Brain pericyte (primary cell): ENCODE measurements at places on chromosomes 7 and 10.

GRCh38 chr7:96933067-96933645 lies 72.2 kb upstream of the DLX6 start:
- no peak for DNase-seq

GRCh38 chr10:123149162-123149567 lies 1.2 kb downstream of the HMX2 start:
- no peak for DNase-seq

DNA sequence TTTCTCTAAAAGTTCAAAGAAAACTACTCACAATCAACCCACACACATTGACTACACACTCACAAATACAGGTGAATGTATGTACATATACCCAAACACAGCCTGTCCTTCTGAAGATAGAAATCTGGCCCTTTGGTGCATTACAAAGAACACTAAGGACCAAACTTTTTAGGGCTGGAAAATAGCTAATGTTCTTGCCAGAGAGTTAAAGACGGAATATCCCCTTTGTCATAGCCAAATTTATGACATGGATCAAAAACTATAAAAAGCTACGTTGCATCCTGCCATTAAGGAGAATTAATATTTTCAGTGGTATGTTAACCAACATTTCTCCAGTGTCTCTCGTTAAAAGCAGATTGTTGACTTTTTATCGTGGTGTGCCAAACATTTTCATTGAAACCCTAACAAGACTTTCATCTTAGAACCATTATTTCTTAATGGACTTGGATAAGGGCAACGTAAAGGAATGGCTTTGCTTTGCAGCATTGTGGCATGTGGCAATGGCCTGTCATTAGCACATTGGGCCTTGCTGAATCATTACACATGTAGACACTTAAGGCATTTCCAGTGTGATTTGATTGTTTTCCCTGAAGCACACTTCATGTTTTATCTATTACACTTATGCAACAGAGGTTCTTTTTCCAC lies 150.9 kb upstream of the MEOX2 start:
- no peak for DNase-seq

GRCh38 chr10:86079088-86079487 lies 287.5 kb downstream of the GRID1 start:
- DNase-seq = no peak

DNA sequence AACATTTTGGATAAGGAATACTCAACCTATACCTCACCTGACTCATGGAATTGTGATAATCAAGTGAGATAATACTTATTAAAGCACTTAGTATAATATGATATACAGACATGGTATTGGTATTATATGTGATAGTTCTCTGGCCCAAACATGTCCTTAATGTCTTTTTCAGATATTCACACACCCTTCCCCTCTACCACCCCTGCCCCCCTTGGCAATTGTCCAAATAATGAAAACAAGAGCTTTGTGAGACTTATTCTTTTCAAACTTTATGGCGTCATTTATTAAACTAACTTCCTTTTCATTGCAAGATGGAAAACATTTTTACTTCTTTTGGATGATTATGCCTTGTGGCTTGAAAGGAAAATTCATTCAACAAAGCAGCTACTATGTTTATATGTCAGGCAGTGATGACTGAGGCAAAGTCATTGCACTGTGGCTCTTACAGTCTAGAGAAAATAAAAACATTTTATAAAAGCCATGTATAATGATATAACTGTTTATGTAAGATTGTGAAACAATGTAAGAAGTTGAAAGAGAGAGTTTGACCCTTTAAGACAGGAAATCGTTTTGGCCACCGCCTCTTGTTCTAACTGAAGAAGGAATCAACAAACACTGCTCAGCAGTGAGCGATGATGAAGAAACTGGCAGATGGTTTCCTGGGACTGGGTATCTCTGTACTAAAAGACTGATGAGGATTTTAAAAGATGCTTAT lies 27.4 kb downstream of the MINPP1 start:
- DNase-seq = no peak

DNA sequence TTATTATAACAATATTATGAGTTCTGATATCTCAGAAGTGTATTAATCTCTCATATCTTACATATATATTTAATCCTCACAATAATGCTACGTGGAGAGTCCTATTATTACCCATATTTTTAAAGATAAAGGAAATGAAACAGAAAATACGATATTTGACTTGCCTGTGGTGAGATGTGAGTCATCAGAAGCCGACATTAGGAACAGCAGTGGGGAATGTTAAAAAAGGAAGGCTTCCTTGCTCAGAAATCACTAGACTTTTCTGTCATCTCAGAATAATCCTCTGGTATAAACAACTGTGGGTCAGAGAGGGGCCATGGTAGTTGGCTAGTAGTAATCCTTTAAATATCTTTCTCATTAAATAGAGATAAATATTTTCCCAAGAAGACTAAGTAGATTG lies 402.3 kb upstream of the PCDH15 start:
- DNase-seq = no peak

DNA sequence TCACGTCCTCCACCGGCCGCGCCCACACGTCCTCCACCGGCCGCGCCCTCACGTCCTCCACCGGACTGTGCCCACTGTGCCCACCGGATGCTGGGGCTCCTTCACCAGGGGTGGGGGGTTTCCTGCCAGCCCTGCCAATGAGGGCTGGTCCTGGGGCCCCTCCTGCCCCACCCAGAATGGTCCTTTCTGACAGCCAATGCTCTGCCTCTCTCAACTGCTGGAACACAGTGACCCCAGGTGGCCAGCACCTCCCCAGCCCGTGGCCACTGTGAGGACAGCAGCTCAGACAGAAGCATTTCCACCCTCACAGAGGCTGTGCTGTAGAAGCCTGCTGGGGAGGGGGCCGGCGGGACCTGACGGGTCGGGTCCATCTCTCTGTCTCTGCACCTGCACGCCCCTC lies 90.1 kb upstream of the DNAAF5 start:
- no peak for DNase-seq

GRCh38 chr10:129884398-129885078 lies 79.5 kb downstream of the EBF3 start:
- DNase-seq = no peak

GRCh38 chr7:71665716-71666115 lies 533.8 kb downstream of the GALNT17 start:
- no peak for DNase-seq

DNA sequence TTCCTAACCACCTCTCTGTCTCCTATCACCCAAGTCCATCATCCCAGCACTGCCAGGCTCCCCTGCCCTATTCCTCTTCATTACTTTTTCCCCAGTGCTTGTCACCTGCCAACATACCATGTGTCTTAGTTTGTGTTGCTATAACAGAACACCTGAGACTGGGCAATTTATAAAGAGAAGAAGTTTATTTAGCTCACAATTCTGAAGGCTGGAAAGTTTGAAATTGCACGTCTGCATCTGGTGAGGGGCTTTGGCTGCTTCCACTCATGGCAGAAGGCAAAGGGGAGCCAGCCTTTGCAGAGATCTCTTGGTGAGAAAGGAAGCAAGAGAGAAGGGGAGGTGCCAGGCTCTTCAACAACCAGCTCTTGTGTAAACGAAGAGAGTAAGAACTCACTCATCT lies 47.3 kb downstream of the DRGX start:
- DNase-seq = no peak

DNA sequence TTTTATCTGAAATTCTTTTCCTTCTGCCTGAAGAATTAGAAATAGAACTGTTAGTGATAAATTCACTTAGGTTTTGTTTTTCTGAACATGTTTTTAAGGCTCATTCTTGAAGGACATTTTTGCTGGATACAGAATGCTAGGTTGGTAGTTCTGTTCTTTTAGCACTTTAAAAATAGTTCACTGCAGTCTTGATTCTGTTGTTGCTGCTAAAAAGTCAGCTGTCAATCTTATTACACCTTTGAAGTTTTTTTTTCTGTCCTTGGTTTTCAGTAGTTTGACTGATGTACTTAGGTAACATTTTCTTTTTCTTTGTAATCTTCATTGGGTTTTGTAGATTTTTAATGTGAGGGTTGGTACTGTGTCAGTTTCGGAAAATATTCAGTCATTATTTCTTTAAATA lies 48.7 kb downstream of the C1GALT1 start:
- no peak for DNase-seq

GRCh38 chr10:28219251-28219650 lies 83.6 kb downstream of the MPP7 start:
- no peak for DNase-seq

GRCh38 chr7:126783613-126784012 lies 469.1 kb downstream of the GRM8 start:
- no peak for DNase-seq

- no peak for DNase-seq
Observed at GRCh38 chr10:58857251-58857805, 319.1 kb upstream of the PHYHIPL start.

GRCh38 chr7:73774923-73775322 lies 4.9 kb upstream of the CLDN3 start:
- DNase-seq = no peak

DNA sequence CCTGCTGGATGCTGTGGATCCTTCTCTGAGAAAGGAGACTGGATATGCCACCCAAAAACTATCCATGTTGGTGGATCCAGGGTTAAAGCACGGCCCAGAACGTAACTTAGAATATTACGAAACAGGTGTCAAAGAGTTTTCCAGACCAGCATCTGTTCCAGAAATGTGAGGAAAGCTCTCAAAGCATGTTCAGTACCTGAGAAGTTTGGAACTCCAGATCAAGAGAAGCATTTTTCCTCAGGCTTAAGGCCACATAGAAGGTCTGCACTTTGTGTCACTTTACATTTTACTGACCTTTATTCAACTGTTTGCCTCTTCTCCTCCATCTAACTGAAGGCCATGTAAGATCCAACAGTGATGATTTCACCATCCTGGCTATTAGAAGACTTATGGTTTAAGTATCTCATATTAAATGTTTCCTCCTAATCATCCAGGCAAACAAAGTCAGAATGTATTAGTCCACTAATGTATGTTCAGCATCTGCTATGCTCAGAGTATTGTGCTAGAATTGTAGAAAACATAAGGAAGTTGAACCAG lies 340.7 kb upstream of the LRGUK start:
- DNase-seq = no peak

- DNase-seq = no peak
Observed at GRCh38 chr7:85285527-85285926, 98.7 kb upstream of the SEMA3D start.

- no peak for DNase-seq
Observed at GRCh38 chr7:30989008-30989823, 25.5 kb downstream of the GHRHR start.

DNA sequence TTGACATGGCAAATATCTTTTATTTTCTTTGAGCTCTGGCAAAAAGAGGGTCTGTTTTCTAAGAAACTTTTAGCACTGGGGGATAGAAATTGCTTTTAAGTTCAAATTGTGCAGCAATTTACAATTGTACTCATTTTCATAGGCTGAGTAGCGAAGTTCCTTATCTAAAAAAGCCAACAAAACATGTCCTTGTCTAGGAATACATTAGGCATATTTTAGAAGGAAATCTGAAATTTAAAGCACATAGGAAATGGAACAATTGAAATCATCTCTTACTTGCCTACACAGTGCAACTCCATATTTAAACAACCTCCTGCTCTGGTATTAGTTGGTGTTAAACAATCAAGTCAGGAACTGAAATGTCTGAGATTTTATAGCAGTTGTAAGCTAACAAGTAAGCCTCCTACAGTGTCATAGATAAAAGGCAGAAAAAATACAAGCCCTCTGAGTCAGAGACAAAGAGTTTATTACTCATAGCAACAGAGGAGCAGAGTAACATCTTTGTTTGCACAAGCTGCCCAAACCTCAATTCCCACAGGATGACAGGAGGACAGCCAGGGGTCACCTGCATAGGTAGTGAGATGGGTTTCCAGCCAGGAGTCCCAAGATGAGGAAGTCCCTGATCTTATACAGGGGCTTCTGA lies 280.2 kb upstream of the HGF start:
- peak; percentile 53 for DNase-seq

- DNase-seq = no peak
Observed at GRCh38 chr7:33986451-33986850, 81.1 kb downstream of the BMPER start.

GRCh38 chr10:95741807-95742467 lies 14.0 kb upstream of the ENTPD1 start:
- peak; percentile 5 for DNase-seq

DNA sequence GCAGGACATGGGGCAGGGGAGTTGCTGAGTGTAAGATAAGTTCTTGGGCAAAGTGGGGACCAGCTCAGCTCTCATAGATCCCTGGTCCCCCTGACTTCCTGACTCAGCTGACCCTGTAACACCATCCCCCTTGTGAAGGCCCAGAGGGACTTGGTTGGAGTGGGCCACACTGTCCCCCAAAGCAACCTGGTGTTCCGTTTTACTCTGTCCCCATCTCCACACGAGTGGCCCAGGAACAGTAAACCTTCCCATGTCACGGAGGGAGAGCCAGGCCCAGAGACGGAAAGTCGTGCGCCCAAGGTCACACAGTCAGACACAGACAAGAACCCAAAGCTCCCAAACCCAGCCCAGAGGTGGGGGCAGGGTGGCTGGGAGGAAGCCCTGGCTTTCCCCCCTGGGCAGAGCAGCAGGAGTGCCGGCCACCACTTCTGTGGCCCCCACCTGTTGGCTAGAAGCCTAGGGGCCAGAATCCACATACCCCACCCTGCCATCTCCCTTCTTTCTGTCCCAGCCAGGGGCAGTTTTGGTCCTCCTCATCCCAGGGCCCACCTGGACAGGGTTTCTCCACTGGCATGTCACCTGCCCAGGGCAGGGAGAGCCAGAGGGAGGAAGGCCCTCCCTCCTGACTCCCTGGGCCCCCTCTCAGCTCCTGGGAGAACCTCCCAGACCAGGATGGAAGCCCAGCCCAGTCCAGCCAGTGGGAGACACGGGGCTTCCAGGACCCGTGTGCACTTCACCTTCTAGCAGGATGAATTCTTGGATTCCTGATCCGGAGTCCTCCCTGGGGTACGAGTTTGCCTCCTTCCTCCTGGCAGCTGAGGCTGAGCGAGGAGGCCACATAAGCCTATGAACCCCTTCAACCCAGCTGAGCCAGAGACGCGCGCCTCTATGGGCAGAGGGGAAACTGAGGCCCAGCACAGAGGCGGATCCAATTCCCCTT lies 20.6 kb upstream of the VPS37D start:
- DNase-seq = no peak

- no peak for DNase-seq
Observed at GRCh38 chr10:123007558-123008354, 839 bp downstream of the IKZF5 start.

GRCh38 chr7:48837266-48837665 lies 87.1 kb upstream of the CDC14C start:
- DNase-seq = no peak

DNA sequence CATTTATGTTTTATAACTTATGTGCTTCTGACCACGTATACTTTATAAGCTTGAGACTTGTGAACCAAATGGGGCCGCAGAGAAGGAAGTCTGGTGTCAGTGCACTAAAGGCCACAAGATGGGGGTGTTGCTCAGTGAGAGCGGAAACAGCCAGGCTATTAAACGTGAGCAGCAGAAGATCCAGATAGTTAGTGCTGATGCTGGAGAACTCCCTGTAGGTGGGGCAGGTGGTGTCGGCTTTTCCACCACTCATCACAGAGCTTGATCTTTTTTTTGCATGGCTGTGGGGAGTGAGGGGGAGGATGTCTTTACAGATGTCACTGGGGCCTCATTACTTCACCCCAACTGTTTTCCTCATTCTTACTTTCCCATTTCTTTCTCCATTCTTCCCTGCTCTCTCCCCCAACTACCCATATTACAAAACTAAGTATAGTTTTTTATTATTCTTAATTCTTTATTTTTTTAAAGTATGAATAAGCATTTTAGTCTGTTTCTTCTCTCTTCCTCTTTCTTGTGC lies 34.7 kb downstream of the ACADSB start:
- DNase-seq = no peak
